ENCODE measurements at places on chromosomes 3 and 15.
A peak's percentile ranks its signal among the peaks of the same experiment; 100 is the strongest.

- no peak for DNase-seq
Observed at GRCh38 chr15:58378241-58379085, 53.3 kb upstream of the LIPC start.

DNA sequence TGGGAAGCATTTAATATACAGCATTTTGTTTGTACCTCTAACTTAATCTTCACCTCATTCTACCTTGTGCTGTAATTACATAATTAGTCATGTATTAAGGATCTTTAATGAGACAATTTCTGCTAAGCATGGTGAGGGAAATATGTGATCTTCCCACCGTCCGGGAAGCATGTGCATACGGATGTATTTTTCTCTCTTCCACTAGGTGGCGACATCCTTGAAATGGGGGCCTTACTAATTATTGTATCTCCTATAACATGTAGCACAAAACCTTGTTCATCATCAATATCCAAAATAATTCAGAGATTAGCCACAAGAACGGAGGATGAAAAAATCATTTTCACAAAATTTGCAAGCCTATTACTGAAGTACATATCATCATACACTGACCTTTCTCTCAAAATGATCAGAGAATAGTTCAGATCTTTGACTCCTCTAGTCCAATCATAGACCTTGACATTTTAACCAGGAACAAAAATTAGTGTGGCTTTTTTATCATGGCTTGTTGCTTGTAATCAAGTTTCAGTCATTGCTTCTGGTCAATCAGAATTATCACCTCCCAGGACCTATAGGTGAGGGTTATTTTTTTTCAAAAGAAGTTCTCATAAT, 148.9 kb upstream of the GBE1 start:
- no peak for DNase-seq

- DNase-seq, result no peak
Observed at GRCh38 chr3:171967137-171967783, 72.1 kb upstream of the FNDC3B start.

- peak; percentile 54 for DNase-seq
Observed at GRCh38 chr15:98085003-98085639, 124.6 kb downstream of the ARRDC4 start.

DNA sequence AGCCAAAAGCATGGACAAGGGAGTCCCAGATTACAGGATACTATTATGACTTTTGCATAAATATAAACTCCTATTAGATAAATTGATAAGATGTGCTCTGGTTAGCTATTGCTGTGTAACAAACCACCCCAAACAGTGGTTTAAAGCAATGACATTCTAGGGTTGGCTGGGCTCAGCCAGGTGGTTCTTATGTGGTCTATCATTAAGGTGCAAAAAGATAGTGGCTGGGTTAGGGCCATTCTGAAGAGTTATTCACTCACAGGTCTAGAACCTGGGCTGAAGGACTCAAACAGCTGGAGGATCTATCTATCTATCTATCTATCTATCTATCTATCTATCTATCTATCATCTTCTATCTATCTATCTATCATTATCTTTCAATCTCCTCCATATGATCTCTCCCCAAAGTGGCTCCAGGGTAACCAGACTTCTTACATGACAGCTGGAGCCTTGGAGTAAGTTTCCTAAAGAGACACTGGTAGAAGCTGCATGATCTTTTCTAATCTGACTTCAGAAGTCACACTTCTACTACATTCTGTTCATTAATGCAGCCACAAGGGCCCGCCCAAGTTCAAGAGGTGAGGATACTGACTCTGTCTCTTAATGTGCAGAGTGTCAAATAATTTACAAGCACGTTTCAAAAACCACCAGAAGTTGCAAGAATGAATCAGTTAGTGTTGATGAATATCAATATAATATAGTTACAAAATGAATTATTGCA, 74.9 kb upstream of the XCR1 start:
- no peak for DNase-seq

- DNase-seq, result no peak
Observed at GRCh38 chr15:75684648-75685047, 28.0 kb downstream of the CSPG4 start.

- no peak for DNase-seq
Observed at GRCh38 chr3:171838218-171838720, 4.9 kb upstream of the TMEM212 start.

DNA sequence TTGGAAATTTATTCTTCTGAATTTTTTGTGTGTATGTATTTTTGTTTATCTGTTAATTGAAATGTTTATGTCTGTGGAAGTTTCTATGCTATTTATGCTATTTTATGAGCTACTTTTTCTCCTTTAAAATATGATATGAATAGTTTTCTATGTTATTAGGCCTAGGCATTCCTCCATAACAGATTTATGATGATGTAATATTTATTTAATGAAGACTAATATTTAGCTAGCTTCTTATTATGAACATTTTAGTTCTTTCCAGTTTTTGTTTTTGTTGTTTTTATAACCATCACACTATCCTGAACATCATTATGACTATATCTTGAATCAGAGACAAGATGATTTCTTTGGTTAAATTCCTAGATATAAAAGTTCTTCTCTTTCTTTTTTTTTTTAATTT, 70.7 kb downstream of the P2RY1 start:
- DNase-seq, result no peak

DNA sequence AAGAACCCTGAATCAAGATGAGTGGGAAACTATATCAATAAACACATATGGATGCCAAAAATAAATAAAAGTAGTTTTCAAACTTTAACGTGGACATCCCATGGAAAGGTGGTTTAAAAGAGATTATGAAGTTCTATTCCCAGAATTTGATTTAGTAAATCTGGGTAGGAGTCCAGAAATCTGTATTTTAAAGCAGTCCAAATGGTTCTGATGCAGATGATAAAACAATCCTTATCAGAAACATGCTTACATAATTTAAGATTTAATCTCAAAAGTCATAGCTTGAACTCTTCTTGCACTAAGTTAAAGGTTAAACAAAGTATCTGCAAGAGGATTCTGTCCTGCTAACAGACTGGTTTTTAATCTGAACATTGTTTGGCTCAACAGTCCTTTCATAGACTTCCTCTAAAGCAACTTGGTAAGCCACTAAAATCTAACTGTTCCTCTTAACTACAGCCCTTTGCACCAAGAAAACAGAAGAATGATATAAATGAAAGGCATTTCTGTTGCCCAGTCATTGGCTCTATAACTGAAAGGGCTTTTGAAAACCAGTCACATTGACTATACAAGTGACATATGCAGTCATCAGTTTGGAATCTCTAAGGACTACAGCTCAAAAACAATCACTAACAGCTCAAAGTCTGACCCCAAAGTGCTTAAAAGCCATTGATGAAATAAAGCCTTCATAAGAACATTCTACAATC, 23.4 kb upstream of the MAP4 start:
- DNase-seq, result no peak

DNA sequence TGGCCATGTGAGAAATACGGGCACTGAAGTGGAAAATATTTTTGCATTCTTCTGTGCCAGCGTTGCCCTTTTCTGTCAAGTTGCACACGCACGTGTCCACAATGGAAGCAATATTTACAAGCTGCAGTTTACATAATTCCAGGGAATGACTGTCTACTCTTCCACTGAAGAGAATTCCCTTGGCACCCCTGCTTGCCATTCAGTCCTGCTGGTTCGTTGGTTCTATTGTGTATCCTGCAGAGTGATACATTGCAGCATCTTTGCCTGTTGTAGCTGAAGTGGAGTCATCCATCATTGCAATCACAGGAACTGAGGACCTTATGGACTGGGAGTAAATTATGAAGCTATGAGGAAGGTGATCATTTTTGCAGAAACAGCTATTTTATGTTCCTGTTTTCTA, 759.4 kb downstream of the ROBO2 start:
- no peak for DNase-seq

DNA sequence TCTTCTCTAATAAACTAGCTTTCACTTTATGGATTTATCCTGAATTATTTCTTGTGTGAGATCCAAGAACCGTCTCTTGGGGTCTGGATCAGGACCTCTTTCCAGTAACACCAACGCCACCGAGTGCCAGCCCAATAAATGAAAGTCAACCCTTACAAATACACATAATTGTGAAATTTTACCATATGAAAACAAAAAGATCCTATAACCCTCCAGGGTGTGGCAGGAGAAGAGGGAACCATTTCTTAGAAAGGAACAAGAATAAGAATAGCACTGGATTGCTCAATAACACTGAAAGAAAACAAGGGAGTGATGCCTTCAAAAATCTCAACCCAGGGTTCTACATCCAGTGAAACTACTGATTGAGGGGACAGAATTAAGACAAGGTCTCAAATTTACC, 51.6 kb upstream of the ACKR4 start:
- no peak for DNase-seq

DNA sequence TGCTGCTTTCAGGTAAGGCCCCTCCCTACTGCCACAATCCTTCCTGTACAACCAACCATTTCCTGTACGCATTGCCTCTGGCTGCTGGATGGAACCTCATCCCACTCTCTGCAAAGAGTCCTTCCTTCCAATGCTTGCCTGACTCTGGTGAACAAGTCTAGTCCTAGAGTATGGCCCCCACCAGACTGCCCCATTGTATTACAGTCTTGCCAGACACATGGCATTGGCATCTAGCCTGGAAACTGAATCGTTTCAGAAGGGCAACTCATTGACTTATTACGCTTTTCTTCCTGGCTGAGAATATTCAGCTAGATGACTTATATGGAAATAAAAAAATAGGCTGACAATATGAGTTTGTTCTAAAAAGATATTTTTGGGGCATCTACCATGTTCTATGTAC, 170.3 kb downstream of the SUCLG2 start:
- DNase-seq, result no peak

DNA sequence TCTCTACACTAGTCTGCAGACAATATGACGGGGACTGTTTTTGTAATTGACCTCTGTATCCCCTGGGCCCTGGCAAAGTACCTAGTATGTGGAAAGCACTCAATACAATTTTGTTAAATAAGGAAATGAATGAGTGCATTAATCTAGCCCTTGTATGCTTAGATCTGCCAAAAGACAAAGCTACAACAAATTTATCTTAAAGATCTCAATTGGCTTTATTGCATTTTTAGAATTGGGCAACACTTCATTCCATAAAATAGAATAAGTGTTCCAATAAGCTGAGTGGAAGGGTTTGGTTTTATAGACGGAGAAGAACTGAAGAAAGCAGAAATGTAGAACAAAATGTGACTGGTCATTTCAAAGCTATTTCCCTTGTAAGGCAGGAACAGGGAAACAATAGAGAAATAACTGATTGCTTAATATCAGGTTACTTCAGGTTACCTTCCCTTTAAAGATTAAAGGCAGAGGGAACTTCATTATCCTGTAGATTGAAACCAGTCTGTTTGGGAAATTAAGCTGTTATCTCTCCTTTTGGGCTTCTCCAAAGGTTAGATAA, 108.3 kb upstream of the MME start:
- no peak for DNase-seq

DNA sequence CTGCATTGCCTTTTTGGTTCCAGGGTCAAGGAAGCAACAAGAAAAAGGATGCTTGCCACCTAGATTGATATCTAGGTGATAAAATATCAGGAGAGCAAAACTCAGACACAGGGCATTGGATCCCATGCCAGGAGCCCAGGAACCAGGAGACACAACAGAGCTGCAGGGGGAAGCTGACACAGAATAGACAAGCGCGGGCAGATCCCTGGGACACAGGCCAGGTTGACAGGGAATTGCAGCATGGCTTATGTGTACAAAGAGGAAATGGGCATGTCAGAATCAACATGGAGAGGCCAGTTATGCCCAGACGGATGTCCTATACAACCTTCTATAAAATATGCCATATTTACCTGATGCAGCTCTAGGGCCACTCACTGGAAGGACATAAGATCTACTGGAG, 84.2 kb downstream of the SEMA6D start:
- DNase-seq, result no peak

GRCh38 chr3:98148751-98149150, 1.5 kb downstream of the OR5H14 start:
- DNase-seq, result no peak

- DNase-seq, result no peak
Observed at GRCh38 chr15:74954515-74954914, 2.1 kb downstream of the RPP25 start.

DNA sequence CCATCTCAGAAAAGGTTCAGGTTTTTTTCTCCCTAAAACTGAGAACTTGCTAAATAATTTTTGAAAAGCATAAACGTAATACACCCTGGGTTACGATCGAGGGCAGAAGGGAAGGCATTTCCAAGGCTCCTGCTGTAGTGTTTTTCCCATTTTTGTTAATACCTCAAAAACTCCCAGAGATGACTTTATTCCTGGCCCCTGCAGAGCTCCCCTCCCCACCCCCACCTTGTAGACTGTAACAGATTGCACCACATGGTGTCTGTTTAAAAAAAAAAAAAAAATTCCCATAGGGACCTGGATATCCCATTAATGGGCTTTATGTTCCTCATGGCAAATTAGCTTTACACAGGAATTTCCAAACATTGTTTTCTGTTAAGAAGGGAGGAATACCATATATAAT, 38.2 kb downstream of the FEZF2 start:
- DNase-seq, result no peak

- DNase-seq, result no peak
Observed at GRCh38 chr3:43347774-43348173, 61.4 kb downstream of the SNRK start.

GRCh38 chr3:130702985-130703384, 43.6 kb downstream of the PIK3R4 start:
- DNase-seq, result no peak

DNA sequence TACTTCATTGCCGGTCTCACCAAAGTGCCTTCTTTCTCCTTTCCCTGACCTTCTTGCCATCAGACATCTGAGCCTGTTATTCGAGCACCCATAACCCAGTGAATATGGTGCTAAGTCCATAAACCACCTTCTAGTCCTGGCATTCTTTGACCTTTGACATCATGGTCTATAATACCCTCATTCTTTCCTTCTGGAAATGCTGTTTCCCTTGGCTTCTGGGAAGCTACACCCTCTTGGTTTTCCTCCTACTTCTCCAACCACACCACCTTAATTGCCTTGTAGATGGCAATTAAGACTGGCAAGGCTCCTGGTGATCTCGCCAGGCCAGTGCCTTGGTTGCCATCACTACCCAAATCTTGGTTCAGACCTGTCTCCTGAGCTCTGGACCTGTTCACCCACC, 56.1 kb upstream of the TRAK1 start:
- DNase-seq, result no peak

DNA sequence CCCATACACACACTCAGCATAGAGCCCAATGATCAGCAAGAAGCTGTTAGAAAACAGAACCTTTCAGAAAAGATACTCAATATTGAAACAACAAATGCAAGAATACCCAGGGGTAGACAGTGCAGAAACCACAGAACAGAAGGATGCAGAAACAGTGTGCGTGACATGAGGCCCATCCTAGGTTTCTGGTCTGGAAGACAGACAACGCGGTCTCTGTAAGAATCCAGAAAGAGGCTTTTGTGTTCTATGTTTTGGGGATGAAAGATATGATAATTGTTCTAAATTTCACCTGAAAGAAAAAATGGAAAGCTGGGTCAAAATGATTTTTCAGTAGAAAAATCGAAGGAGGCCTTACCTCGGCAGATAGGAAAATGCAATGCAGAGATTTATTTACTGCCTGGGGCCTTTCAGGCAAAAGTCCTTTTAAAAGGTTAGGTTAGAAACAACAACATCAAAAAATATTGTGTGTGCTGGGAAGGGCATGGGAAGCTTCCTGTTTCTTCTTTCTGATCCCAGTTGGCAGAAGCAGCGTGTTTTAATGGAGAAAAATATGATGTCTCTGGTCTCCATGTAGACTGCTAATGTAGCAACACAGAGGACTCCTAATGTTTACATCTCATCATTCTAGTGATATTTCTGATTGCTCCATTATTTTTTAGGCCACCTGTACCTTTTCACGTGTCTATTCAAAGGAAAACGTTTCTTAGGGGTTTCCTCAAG, 17.0 kb downstream of the SYNM start:
- no peak for DNase-seq

- no peak for DNase-seq
Observed at GRCh38 chr15:81165535-81165934, 31.1 kb upstream of the IL16 start.

GRCh38 chr3:143769616-143770015, 78.7 kb downstream of the SLC9A9 start:
- no peak for DNase-seq
